ENCODE measurements at places on chromosomes 1 and 21.
A peak's percentile ranks its signal among the peaks of the same experiment; 100 is the strongest.

GRCh38 chr1:86706018-86706635 lies 1.8 kb downstream of the SH3GLB1 start:
- DNase-seq: no peak

- peak; percentile 92 for DNase-seq
Observed at GRCh38 chr1:200890818-200891773, 3.6 kb upstream of the INAVA start.

DNA sequence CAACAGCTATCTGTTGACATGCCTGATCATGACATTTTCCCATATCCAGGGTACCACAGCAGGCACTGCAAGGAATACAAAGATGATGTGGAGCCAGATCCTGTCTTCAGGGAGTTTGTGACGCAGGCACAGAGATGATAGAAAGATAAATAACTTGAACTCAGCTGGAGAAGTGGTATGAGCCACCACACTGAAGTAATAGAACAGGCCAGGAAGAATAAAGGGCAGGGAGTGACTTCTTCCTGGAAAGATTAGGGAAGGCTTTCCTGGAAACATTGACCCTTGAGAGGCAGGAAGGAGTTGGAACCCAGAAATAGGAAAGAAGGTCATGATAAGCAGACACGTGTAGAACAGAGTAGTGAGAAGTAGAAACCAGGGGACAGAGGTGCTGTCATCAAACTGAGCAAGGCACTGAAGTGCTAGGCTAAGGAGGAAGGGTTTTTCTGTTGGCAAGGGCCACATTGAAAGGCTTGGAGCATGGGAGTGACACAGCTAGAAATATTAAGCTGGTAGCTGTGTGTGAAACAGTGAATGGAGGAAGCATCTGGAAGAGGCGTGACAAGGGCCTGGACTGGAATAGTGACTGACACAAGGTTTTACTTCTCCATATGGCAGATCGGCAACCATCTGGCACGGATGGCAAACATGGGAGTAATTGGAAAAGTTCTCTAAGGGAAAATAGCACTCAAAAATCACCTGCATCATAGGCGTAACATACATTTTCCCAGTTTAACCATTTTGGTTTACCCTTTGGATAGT lies 68.4 kb downstream of the AK5 start:
- no peak for DNase-seq

DNA sequence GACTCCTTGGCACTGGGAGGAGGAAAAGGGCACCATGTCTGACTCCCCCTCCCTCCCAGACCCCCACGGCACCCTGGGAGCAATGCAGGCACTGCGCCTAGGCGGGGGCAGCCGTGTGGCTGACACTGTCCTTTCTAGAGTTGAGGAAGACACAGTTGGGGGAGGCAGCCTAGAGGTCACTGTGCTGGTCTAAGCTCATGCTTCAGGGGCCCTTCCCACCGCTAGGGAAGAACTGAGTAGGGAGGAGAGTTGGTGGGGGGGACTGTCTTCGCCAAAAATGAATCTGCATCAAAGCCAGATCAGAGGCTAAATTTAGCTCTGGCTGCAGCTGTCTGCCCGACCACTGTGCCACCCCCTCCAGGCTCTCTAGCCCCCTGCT lies 3.4 kb downstream of the SEMA6C start:
- DNase-seq: no peak

GRCh38 chr1:64734287-64734652 lies 10.6 kb upstream of the RAVER2 start:
- DNase-seq: no peak

- DNase-seq: no peak
Observed at GRCh38 chr1:241600496-241600901, 39.7 kb downstream of the CHML start.

DNA sequence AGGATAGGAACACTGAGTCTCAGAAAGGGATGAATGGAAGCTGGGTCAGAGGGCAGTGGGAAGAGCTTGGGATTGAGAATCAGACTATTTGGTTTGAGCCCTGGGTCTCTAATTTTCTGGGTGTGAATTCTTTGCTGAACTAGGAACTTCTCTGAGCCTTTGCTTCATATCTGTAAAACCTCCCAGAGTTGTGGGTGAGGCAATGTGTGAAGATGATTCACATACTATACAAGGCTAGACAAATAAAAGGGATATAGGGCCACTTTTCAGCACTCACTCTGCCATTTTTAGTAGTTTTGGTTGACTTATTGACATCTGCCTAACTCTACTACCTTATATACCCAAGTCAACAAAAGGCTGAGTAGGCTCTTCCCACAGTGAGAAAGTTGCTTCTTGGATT lies 77.7 kb upstream of the JUN start:
- DNase-seq: no peak

GRCh38 chr21:40672602-40673001 lies 174.4 kb downstream of the DSCAM start:
- DNase-seq: no peak

DNA sequence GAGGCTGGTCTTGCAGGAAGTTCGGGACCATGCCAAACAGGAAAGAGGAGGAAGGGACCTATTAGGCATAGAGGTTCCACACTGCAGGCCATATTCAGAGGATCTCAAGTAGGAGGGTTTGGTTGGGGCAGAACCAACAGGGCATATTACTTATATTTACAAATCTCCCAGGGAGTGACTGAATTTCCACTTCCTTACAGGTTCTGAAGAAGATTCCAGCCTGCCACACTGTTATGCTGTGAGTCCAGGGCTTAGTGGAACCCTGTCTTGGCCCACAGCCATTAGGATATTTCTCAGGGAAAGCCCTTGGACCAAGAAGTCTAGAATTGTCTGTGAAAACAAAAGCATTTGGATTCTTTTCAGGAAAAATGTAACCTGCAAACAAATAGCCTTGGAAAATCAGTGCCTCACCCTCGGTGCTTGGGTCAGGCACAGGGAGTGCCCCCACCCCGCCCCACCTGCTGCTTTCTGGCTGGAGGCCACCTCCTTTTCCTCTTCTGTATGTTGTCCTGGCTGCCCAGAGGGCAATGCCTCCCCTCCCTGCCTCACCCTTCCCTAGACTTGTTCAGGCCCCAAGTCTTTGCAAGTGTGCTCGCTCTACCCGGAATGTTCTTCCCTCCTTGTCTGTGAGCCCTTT lies 41.0 kb upstream of the JUN start:
- no peak for DNase-seq

GRCh38 chr1:151790940-151791651 lies 796 bp upstream of the TDRKH start:
- no peak for DNase-seq

DNA sequence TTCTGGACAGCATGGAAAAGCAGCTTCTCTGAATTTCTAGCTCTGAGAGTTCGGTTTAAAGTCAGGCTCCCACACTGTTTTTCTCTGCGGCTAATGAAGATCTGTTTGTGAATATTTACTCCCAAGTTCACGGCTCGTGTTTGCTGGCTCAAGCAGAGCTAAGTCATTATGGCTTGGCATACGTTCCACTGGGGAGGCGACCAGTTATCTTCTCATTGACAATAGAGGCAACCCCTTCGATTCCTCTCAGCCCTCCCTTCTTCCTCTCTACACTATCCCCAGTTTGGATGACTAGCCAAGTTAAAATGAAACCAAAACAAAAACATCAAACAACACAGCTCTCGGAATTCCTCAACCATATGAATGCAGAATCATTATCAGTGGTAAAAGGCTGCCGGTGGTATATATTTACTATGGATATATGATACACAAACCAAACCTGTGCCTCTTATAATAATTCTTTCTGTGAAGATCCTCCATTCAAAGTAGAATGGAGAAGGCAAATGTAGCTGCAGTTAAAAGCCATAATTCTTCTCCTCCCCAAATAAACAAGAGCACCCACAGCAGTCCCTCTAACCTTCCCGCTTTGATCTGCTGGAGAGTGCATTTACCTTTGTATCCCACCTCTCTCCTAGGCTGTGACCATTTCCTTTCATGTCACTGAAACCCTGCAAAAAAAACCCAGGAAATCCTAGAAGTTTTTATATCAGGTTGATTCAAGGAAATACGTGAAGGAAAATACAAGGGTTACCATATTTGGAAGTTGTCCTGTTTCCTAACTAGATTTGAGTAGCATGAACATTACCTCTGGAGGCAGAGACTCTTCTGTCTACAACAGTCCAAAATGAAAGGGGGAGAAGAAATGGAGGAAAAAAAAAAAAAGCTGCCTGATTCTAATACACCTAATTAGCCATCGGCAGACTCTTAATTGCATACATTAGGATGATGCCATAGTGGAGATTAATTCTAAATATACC lies 108.3 kb upstream of the USH2A start:
- peak; percentile 44 for DNase-seq

DNA sequence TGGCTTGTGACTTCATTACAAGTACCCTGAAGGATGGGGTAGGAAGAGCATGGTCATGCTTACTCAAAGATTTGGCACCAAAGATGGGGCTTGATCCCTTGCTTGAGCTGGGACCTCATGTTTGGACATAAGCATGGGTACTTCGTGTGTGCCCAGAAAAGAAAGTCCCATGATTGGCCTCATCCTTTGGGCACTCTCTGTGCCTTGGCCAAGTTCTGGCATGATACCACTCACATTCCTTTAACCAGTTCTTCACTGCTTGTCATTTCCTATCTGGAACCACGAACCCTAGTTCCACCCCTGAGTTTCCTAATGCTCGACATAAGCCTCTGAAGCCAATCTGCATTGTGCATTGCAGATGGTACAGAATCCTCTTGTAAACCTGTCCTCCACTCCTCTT lies 107.0 kb downstream of the NAV1 start:
- no peak for DNase-seq

DNA sequence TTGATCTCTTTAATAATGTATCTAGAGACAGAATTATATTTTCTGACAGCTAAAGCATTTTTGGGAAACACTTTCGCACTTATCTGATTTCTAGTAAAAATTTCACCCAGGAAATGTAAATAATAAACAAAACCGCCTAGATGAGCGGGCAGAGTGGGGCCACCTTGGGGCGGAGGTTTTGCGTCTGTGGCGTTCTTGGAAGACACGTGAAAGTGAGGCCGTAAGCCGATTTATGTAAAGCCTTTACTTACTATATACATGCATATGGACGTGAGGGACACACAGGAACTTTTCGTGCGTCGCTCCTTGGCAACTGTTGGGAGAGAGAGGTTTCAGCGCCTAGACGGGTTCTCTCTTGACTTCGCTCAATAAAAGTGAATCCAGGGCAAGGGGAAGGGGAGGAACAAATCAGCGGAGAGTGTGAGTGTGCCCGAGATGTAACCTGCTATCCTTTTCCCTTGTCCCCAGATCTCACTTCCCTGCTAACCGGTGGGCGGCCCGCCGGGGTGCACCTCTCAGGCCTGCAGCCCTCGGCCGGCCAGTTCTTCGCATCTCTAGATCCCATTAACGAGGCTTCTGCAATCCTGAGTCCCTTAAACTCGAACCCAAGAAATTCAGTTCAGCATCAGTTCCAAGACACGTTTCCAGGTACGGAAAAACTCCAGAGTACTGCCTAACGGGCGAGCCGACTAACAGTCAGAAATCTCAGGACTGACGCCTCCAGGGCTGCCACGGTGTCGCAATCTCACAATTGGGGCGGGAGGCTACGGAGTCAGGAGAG lies 1.7 kb downstream of the HLX start:
- DNase-seq: peak; percentile 79

- DNase-seq: no peak
Observed at GRCh38 chr1:23801338-23801748, 789 bp upstream of the GALE start.

DNA sequence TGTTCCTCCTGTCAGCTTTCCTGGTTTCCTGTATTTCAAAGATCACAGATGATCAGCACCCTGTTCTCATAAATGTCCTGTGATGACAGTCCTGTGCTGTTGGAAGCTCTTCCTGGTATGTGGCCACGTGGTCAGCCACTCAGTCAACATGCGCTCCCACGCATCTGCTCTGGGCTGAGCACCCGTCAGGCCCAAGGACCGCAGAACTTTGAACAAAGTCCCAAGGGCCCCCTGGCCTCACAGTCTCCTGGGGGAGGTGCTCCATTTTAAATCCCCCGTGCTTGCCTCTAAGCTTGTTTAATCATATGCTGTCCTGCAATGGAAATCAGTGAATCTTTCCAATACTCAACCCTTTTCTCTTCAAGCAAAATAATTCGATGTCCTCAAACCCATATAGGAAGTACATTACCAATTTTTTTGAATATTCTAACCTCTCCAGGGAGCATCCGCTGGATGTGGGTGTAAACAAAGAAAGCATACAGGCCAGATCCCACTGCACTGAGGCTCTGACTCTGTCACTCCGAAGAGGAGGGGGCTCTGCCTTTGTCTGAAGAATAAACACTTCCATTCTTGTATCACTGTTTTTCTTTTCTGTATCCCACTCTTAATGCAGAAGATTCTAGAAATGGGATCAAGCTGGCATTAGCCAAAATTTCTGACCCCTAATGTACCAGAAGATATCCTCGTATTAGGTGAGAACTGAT lies 250.3 kb downstream of the SDCCAG8 start:
- no peak for DNase-seq

DNA sequence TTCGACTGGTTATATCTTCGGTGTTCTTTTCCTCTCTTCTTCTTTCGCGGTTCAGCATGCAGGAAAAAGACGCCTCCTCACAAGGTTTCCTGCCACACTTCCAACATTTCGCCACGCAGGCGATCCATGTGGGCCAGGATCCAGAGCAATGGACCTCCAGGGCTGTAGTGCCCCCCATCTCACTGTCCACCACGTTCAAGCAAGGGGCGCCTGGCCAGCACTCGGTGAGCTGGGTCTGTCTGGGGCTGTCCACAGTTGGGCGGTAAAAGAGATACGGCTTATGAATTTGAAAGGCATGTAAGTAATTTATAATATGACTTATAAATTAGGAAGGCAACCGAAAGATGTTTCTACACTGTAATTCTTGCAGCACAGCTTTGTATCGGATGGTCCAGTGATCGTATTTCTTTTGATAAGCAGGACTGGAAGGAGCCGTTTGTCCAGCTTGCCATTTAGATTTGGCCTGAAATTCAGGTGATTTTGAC lies 334 bp downstream of the CTH start:
- peak; percentile 88 for DNase-seq

GRCh38 chr21:14361958-14362357 lies 21.0 kb downstream of the HSPA13 start:
- DNase-seq: no peak

GRCh38 chr1:229268505-229268904 lies 2.4 kb upstream of the RAB4A start:
- no peak for DNase-seq

DNA sequence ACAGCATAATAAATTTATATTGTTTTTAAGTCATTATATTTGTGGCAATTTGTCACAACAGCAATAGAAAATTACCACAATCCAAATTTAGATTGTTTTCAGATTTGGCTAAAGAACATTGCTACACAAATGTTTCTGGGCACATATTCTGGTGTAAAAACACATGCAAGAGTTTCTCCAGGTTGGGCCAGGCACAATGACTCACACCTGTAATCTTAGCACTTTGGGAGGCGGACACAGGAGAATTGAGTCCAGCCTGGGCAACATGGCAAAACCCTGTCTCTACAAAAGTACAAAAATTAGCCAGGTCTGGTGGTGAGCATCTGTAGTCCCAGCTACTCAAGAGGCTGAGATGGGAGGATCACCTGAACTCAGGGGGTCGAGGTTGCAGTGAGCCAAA lies 8.4 kb downstream of the ERO1B start:
- DNase-seq: no peak

GRCh38 chr1:159980786-159981185 lies 26.7 kb upstream of the SLAMF9 start:
- no peak for DNase-seq

- DNase-seq: no peak
Observed at GRCh38 chr1:108646648-108647269, 14.1 kb downstream of the HENMT1 start.

- DNase-seq: no peak
Observed at GRCh38 chr1:58619286-58620054, 42.4 kb upstream of the TACSTD2 start.

GRCh38 chr1:212686591-212686990 lies 13.0 kb downstream of the BATF3 start:
- no peak for DNase-seq

GRCh38 chr1:212622467-212622866 lies 13.9 kb downstream of the ATF3 start:
- no peak for DNase-seq
